ENCODE measurements at places on chromosomes 5 and 9. TPM values are rescaled to one million over a fixed set of nuclear protein-coding genes. Genes with fewer than 3 reads are reported as not detected.

DNA sequence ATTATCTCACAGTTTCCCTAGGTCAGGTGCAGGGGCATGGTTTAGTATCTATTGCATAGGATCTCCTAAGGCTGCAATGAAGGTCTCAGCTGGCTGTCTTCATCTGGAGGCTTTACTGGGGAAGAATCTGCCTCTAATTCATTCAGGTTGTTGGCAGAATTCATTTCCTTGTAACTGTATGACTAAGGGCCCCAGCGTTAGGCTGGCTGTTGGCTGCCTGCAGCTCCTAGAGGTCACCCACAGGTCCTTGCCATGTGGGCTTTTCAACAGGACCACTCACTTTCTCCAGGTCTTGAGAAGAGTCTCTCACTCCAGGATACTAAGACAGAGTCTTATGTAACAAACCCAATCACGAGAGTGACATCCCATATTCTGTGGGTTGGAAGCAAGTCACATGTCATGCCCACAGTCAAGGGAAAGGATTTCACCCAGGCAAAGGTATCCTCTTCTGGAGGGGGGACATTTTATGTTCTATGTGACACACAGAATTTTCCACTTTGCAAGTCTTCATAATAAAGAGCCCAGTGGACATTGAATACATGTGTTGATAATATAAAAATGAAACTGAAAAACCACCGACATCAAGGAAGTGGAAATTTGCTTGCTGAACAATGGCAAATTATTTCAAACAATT lies 38.2 kb downstream of the HMHB1 start:
- DNase-seq, result no peak
- no peaks in the 10 kb centered on the region for H3K27me3 ChIP-seq
- no peaks in the 10 kb centered on the region for H3K4me1 ChIP-seq

DNA sequence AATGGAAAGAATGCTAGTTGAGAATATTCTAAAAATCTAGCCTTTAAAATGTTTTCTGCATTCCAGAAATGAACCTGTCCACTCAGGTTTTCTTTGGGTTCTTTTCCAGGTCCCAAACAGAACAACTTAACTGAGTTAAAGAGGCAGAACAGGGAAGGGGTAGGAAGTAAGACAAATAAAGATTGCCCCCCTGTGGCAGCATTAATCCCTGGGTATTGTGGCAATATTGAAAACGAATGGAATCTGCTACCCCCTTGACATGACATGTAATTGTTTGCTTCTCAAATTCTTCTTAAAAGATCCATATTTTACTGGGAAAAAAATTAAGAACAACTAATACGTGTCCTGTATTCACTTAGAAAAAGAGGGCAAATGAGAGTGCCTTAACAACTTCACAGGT lies 9.3 kb upstream of the RBM22 start:
- peaks cover 39% of the 10 kb centered on the region for H3K36me3 ChIP-seq
- no peaks in the 10 kb centered on the region for H3K4me1 ChIP-seq
- H3K4me3 ChIP-seq, result no peak overlapping the region
- DNase-seq, result peak; percentile 4
- no peak overlapping the region for H3K27ac ChIP-seq

- peak overlapping the region; percentile 62 for H3K4me3 ChIP-seq
- no peaks in the 10 kb centered on the region for H3K36me3 ChIP-seq
- H3K27ac ChIP-seq, result peak overlapping the region; percentile 79
- H3K4me1 ChIP-seq, result peaks cover 24% of the 10 kb centered on the region
- DNase-seq, result peak; percentile 68
- H3K27me3 ChIP-seq, result no peaks in the 10 kb centered on the region
These were observed 427 bp downstream of the SERINC5 start for GRCh38 chr5:80255431-80255810.

DNA sequence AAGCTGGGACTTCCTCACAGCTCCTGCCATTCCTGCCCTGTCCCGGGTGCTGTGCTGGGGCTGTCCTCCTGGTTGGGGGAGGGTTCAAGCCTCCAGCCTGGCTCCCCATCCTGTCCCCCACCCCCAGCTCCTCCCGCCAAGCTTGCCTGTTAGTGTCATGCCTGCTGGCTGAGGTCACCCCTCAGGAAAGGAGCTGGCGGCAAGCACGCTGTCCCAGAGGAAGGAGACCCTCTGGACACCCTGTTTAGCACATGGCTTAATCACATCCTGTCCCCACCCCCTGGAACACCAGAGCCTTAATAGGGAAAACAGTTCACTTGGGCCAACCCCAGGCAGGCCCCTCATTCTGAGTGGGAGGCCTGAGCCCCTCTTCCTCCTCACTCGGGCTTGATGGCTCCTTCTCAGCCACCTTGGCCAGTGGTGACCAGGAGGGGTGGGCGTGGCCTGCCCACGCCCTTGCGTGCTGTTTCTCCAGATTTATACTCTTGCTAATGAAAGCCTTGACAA lies 9.2 kb upstream of the PHYHD1 start:
- peaks cover 13% of the 10 kb centered on the region for H3K4me1 ChIP-seq
- peaks cover 12% of the 10 kb centered on the region for H3K36me3 ChIP-seq
- H3K4me3 ChIP-seq, result no peak overlapping the region
- H3K27me3 ChIP-seq, result no peaks in the 10 kb centered on the region
- H3K27ac ChIP-seq, result peak overlapping the region; percentile 72
- DNase-seq, result peak; percentile 41

GRCh38 chr9:21395778-21396717 lies 10.8 kb upstream of the IFNA2 start:
- H3K27ac ChIP-seq, result no peak overlapping the region
- peak; percentile 81 for DNase-seq
- H3K36me3 ChIP-seq, result no peaks in the 10 kb centered on the region
- peaks cover 61% of the 10 kb centered on the region for H3K27me3 ChIP-seq

- no peak overlapping the region for H3K4me3 ChIP-seq
- DNase-seq, result no peak
- no peak overlapping the region for H3K27ac ChIP-seq
These were observed 22.8 kb upstream of the LPCAT1 start for GRCh38 chr5:1546556-1546955.

GRCh38 chr5:52702877-52703276 lies 84.8 kb upstream of the ITGA1 start:
- H3K4me3 ChIP-seq, result no peak overlapping the region
- peak; percentile 47 for DNase-seq
- H3K27me3 ChIP-seq, result no peaks in the 10 kb centered on the region
- no peaks in the 10 kb centered on the region for H3K4me1 ChIP-seq
- H3K36me3 ChIP-seq, result no peaks in the 10 kb centered on the region

DNA sequence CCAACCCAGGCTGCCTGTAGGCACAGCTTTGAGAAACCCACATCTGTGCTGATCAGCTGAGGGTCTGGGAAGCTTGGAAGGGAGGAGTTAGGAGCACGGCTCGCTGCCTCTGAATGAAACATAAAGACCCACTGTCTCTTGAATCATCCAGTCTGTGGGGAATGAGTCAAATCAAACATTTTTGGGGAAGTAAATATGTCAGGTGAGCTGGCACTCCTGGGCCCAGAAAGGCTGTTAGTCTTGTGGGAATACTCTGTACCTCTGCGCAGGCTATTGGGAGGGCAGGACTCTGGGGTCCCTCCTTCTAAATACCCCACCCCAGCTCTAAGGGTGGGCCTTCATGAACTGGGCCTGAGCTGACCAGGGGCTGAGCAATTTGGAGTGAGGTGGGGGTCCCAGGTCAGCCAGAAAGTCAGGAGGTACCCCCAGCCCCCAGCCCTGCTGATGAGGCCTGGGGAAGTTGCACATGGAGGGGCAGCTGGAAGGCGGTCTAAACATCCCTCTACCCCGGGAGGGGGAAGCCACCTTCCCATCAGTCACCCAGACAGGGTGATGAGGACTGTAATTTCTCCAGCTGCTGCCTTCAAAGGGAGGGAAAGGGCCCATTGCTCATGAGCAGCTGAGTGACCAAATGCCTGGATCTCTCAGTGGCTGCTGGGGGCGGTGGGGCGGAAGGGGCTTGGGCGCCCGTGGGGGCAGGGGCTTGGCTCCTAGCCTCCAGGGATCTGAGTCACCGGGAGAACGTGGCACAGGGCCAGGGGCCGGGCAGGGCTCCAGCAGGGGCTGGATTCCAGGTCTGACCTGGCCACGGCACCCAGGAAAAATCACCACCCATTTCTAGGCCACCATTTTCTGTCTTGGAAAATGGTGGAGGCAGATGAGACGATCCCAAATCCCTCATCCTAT lies 10.8 kb downstream of the FIBCD1 start:
- H3K27ac ChIP-seq, result no peak overlapping the region
- H3K27me3 ChIP-seq, result no peaks in the 10 kb centered on the region
- peaks cover 4% of the 10 kb centered on the region for H3K4me1 ChIP-seq
- no peaks in the 10 kb centered on the region for H3K36me3 ChIP-seq
- no peak overlapping the region for H3K4me3 ChIP-seq

- no peak overlapping the region for H3K4me3 ChIP-seq
- no peak for DNase-seq
- H3K27ac ChIP-seq, result no peak overlapping the region
These were observed 193.9 kb downstream of the RFK start for GRCh38 chr9:76200315-76200714.

GRCh38 chr5:82375488-82376244 lies 97.5 kb upstream of the RPS23 start:
- no peak for DNase-seq
- H3K4me1 ChIP-seq, result no peaks in the 10 kb centered on the region
- no peaks in the 10 kb centered on the region for H3K27me3 ChIP-seq

DNA sequence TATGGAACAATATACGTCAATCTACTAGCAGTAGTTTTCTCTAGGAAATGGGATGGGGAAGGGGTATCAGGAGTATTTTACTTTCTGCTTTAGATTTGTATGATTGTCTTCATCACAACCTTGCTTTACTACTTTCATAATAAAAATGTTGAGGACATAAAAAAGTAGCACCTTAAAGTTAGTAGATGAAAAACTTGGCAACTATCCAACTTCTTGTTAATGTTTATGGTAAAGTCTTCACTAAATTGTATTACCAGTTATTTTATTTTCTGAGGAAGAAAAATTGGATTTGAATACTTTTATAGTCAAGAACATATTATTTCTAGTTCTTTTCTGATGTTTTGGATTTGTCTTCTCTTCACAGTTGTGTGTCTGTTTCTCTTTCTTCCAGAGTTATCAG lies 372.1 kb downstream of the ARRDC3 start:
- H3K36me3 ChIP-seq, result no peaks in the 10 kb centered on the region
- no peaks in the 10 kb centered on the region for H3K27me3 ChIP-seq
- H3K27ac ChIP-seq, result no peak overlapping the region
- DNase-seq, result no peak
- H3K4me1 ChIP-seq, result no peaks in the 10 kb centered on the region

DNA sequence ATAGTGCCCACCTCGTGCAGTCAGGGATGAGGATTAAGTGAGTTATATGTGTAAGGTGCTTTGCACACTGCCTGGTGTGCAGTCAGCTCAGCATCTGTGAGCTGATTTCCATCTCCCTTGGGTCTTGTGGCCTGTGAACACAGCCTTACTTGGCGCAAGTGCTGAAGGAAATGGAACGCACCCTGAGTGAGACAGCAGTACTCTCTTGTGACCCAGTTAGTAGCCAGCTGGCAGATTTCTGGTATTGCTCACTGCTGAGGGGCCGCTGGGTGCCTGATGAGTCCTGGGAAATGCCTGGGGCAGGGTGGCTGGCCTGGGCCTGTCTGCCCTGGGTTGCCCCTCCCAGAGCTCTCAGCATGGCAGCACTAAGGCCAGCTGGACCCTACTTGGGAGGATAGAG lies 90.9 kb upstream of the BOD1 start:
- no peaks in the 10 kb centered on the region for H3K4me1 ChIP-seq
- H3K4me3 ChIP-seq, result no peak overlapping the region
- H3K27ac ChIP-seq, result no peak overlapping the region
- DNase-seq, result peak; percentile 71
- H3K27me3 ChIP-seq, result no peaks in the 10 kb centered on the region

DNA sequence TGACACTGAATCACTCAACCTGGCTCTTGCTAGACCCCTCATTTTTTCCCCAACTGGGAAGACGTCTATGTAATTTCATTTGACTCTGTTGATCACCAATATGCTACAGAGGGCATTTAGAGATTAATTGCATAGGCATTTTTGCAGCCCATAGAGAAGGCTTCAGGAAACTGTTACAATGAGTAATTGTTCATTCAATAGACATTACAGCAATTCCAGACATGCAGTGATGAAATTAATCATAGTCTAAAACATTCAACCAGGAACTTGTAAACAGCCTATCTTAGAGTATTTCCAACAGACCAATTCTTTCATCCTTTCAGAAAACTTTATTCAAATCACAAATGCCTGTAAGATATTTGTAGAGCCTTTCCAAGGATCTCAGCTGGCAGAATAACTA lies 122.3 kb downstream of the MARCHF11 start:
- DNase-seq, result no peak
- no peak overlapping the region for H3K27ac ChIP-seq
- no peak overlapping the region for H3K4me3 ChIP-seq
- no peaks in the 10 kb centered on the region for H3K27me3 ChIP-seq

DNA sequence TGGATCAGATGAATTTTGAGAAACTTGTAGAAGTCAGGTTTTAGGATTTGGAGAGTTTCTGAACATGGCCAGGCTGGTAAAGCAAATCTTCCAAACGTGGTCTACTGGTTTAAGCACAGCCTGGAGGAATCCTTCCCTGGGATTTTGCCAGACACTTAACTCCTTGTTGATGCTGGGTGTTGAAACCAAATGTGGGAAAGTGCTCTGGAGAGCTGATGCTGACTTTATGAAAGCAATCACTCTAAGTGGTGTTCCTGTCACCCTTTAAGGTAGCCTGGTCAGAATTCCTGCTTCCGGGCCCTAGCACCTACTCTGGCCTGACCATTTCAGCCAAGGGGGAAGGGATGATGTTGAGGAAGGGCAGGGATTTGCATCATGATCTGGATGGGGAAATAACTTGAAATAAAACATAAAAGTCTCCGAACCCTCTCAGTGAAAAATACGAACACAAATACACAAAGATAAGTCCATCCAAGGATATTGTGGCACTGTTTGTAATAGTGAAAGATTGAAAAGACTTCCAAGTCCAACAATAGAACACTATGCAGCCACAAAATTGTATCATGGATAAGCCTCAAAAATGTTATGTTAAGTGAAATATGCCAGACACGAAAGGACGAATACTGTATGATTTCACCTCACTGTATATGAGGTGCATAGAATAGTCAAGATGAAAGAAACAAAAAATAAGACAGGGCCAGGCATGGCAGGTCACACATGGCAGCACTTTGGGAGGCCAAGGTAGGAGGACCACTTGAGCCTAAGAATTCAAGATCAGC lies 57.7 kb downstream of the PDE6A start:
- no peaks in the 10 kb centered on the region for H3K27me3 ChIP-seq
- peaks cover 9% of the 10 kb centered on the region for H3K4me1 ChIP-seq
- H3K36me3 ChIP-seq, result no peaks in the 10 kb centered on the region
- peak overlapping the region; percentile 4 for H3K27ac ChIP-seq

- no peaks in the 10 kb centered on the region for H3K27me3 ChIP-seq
- peak; percentile 92 for DNase-seq
- no peaks in the 10 kb centered on the region for H3K36me3 ChIP-seq
- peak overlapping the region; percentile 34 for H3K4me3 ChIP-seq
These were observed 70.6 kb downstream of the C9orf50 start for GRCh38 chr9:129550199-129550839.

The PCDHA7 gene
- 0.37 TPM for polyA plus RNA-seq

The SHOC1 gene
- polyA plus RNA-seq, result 0.37 TPM

The OLFM1 gene
- 3.8 TPM for polyA plus RNA-seq

The CCDC187 gene
- 0.13 TPM for polyA plus RNA-seq

The CAMK4 gene
- 1.7 TPM for polyA plus RNA-seq

The MEIKIN gene
- not detected for polyA plus RNA-seq

The ESM1 gene
- polyA plus RNA-seq, result 0.48 TPM

The SLC45A2 gene
- not detected for polyA plus RNA-seq

The DNAJC18 gene
- polyA plus RNA-seq, result 37.2 TPM

The RAD17 gene
- polyA plus RNA-seq, result 34.1 TPM

All from cardiac muscle cell (in vitro differentiated cells and primary cell).